ENCODE measurements at places on chromosomes 4 and X.
A peak's percentile ranks its signal among the peaks of the same experiment; 100 is the strongest.

DNA sequence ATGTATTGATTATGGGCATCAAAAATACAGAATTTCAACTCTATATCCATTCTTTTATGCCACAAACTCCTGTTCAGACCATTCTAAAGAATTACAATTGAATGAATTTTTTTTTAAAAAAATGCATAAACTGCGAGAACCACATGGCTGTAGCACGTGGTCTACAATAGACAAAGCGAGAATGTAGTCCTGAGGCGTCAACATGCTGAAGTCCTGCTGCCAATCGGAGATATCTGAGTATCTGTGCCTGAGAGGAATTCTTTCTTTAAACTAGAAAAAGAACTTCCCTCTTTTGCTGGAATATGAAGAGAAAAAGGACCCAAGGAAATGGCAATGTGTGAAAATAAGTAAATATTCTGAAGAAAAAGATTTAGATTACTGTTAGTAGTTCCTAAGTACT, 105.7 kb downstream of the CDS1 start:
- no peak for DNase-seq

- no peak for DNase-seq
These were observed 300.1 kb upstream of the FTHL17 start for GRCh38 chrX:31371956-31372355.

GRCh38 chrX:154051201-154051810, 31.6 kb upstream of the IRAK1 start:
- DNase-seq: peak; percentile 39

GRCh38 chrX:68997511-68997910, 167.7 kb downstream of the PJA1 start:
- DNase-seq: no peak

DNA sequence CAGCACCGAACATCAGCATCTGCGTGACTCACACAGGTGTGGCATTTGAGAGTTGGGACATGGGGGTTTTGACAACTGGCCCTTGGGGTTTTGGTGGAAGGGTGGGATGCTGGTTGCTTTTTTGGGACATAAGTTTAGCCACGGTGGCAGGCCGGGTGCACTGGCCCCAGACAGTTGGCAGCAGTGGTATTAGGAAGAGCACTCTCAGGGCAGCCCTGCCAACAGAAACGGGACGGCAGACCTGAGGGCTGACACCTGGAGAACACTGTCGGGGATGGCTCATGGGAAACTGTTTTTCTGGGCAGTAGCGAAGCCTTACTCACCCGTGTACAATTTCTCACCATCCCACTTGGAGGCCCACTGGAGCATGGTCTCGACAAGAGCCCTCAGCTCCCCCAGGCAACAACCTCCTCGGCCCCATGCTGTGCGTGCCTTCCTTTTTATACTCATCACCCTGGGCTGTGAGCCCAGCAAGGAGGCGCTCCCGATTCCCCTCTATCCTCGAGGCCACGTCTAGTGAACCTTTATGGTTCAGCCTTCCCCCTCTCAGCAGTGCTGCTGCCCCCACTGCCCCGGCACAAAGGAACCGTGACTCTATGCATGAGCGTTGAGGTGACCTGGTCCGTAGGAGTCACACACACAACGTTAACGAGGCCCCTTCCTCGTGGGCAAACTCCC, 30.6 kb downstream of the WDR1 start:
- DNase-seq: no peak

DNA sequence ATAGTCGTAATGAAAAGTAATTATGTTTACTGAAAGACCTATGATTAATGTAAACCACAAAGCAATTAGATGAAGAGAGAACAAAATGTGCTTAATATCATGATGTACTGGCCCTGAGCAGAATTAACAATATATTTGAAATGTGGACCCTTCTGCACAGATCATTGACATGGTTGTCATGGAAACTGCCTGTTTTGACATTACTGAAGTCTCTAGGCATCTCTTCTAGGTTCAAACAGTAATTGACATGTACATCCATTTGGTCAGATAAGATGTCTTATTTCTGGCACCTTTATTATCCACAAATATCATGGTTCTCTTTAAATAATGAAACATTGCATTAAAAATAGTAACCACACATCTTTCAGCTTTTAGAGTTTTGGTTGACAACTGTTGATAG, 251.7 kb upstream of the GNPDA2 start:
- DNase-seq: no peak

GRCh38 chr4:678331-679103, 4.2 kb downstream of the MYL5 start:
- DNase-seq: no peak

DNA sequence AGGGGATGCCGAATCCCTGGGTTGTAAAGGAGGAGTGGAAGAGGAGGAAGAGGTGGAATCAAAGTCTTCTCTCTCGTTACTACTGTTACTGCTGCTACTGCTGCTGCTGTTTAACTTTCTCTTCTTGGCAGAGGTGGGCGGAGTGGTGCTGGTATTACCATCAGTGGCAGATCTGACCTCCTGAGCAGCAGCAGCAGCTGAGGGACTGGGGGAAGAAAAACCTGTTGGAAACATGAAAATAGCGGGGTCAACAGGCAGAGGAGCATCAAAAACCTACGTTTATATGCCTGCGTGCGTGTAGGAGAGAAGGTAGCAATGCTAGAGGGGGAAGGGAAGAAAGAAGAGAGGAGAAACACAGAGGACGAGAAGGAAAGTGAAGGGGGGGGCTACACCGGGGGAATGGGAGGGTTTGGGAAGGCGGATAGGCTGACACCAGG, 339 bp downstream of the CUL4B start:
- no peak for DNase-seq
